CD4-positive, alpha-beta T cell (primary cell): ENCODE measurements at places on chromosomes 2 and 18. TPM values are rescaled to one million over a fixed set of nuclear protein-coding genes. Genes with fewer than 3 reads are reported as not detected.

Gene GALR1
- total RNA-seq: not detected

Gene NEMP2
- total RNA-seq: 12.2 TPM

DNA sequence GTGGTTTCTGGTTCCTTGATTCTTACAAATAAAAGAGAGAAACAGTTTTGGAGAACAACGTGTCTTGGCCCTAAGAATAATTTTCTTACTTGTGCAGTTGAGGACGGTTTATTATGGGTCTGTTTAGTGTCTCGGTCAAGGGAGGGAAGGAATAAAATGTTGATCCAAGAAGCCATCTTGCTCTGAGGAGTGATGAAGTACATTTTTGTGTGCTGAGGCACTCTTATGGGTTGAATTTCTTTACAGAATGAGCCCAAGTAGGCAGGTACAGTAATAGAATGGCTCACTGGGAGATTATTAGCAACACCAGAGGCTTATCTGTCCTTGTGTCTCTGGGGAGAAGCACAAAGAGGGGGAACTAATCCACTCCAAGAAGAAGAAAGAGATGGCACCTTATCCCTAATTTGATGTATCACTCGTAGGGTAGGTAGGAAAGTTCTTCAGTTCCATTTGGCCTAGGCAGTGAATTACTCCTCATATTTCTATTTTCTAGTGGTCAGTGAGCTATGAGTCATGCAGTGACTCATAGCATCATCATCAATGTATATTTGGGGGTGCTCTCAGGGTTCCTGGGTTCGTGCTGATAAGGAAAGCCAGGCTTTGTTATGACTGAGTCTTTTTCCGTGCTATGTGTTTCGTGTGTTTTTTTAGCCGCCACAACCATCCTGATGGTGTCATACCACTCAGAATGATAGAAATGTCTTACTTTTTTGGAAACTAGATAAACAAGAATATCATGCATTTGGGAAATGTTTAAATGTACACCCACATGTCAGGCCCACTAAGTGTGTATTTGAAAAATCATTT is 250.1 kb upstream of the CTAGE1 start:
- H3K4me3 ChIP-seq: no peak overlapping the region
- no peaks in the 10 kb centered on the region for H3K4me1 ChIP-seq
- H3K27me3 ChIP-seq: peaks cover 4% of the 10 kb centered on the region
- no peak for DNase-seq
- H3K36me3 ChIP-seq: no peaks in the 10 kb centered on the region
- H3K27ac ChIP-seq: no peak overlapping the region

- peak overlapping the region; percentile 98 for H3K27ac ChIP-seq
- H3K27me3 ChIP-seq: no peaks in the 10 kb centered on the region
- peak overlapping the region; percentile 76 for H3K4me3 ChIP-seq
- DNase-seq: peak; percentile 80
- H3K4me1 ChIP-seq: peaks cover 42% of the 10 kb centered on the region
- H3K36me3 ChIP-seq: peaks cover 9% of the 10 kb centered on the region
Measured at GRCh38 chr2:65228263-65228750, 676 bp downstream of the ACTR2 start.

Gene POTEF
- total RNA-seq: not detected

Gene TNFAIP6
- total RNA-seq: not detected

Gene SLC11A1
- total RNA-seq: 6.3 TPM

DNA sequence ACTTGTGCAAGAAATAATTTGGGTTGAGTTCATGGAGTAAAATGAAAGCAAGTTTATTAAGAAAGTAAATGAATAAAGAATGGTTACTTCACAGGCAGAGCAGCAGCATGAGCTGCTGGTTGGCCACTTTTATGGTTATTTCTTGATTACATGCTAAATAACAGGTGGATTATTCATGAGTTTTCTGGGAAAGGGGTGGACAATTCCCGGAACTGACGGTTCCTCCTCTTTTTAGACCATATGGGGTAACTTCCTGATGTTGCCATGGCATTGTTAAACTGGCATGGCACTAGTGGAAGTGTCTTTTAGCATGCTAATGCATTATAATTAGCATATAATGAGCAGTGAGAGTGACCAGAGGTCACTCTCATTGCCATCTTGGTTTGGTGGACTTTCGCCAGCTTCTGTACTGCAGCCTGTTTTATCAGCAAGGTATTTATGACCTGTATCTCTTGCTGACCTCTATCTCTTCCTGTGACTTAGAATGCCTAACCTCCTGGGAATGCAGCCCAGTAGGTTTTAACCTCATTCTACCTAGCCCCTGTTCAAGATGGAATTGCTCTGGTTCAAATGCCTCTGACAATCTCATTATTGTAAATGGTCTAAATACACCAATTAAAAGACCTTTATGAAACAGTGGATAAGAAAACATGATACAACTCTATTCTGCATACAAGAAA is 114.1 kb upstream of the FIGN start:
- no peak for DNase-seq
- no peaks in the 10 kb centered on the region for H3K27me3 ChIP-seq
- H3K4me1 ChIP-seq: no peaks in the 10 kb centered on the region
- no peak overlapping the region for H3K27ac ChIP-seq
- H3K36me3 ChIP-seq: no peaks in the 10 kb centered on the region
- H3K4me3 ChIP-seq: no peak overlapping the region

DNA sequence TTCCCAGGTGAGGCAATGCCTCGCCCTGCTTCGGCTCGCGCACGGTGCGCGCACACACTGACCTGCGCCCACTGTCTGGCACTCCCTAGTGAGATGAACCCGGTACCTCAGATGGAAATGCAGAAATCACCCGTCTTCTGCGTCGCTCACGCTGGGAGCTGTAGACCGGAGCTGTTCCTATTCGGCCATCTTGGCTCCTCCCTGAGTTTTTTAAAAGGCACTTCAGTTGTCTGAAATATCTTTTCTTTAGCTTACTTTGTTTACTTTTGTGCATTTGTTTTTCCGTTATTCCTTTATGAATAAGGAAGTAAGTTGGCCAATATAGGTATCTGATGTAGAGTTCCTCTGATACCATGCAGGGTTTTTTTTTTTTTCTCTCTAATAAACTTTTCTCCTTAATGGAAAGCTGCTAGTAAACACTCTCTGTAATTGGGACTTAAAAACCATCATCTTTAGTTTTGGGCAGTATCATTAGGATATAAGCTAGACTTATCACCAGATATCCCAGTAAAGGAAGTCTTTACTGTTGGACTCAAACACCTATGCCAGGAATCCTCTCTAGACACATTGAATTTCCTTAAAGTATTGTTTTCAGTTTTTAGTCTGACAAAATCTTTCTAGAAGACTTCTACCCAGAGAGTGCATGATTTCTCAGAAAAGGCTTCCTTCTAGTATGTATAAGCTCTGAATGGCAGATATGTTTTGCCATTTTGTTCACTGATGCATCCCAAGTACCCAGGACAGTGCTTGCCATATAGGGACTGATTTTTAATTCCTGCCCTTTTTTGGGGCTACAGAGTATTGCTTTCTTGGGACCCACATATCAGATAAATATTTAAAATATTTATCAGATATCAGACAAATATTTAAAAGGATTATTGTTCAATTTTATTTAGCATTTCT is 35.8 kb upstream of the DYSF start:
- H3K27ac ChIP-seq: peak overlapping the region; percentile 85
- no peaks in the 10 kb centered on the region for H3K4me1 ChIP-seq
- H3K36me3 ChIP-seq: peaks cover 5% of the 10 kb centered on the region
- peak overlapping the region; percentile 54 for H3K4me3 ChIP-seq

Gene NTSR2
- total RNA-seq: not detected

DNA sequence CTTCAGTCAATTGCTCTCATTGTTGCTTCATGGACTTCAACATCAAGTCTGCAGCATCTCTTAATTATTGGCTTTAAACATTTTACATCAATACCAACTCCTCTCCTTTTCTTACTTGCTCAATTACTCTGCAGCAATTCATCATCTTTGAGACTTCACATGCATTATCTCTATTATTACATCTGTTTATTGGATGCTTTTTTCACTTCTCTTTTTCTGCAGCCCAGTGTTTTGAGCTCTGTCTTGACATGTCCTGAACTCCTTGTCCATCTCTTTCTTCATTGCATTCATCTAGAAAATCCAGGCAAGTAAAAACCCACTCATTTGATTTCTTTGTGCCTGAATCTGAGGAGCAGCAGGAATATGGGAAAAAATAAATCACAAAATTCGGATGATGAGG is 647.9 kb downstream of the PLCL1 start:
- no peaks in the 10 kb centered on the region for H3K27me3 ChIP-seq
- H3K4me1 ChIP-seq: no peaks in the 10 kb centered on the region
- no peaks in the 10 kb centered on the region for H3K36me3 ChIP-seq
- H3K4me3 ChIP-seq: no peak overlapping the region

DNA sequence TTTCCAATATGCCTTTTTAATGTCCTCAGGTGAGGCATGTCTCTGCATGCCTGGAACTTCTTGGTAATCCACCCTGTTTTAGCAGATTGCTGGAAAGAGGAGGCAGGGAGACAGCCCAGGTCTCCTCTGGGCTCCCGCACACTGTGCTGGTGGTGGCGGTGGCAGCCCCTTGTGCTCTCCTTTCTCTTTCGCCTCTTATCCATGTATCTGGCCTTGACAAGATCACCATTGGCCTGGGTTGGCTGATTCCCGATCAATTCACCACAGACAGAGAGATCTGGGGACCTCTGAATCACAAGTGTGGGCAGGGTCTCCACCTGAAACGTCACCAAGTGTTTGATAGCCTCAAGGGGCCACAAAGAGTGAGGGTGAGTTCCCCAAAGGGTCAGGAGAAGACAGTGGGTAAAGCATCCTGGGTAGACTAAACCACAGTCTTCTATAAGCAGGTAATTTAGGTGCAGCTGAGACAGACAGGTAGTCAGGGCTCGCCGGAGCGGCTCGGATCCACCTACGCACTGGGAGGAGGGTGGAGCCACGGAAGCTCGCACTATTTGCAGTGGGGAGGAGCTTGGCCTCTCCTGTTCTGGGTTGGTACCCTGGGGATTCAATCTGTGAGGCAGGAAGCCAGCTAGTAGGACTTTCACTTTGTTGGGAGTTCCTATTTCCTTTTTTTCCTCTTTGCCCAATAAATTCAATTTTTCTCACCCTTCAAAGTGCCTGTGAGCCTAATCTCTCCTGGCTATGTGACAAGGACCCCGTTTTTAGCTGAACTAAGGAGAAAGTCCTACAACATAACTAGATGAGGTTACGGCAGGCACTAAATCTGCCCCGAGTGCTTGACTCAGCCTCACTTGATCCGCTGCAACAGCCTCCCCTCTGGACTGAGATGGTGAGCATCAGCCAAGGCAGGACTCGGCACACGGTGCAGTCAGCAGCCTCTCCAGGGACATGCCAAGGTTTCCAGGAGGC is 57.6 kb downstream of the SLC4A3 start:
- no peaks in the 10 kb centered on the region for H3K27me3 ChIP-seq
- DNase-seq: peak; percentile 39
- H3K27ac ChIP-seq: no peak overlapping the region
- no peaks in the 10 kb centered on the region for H3K36me3 ChIP-seq

DNA sequence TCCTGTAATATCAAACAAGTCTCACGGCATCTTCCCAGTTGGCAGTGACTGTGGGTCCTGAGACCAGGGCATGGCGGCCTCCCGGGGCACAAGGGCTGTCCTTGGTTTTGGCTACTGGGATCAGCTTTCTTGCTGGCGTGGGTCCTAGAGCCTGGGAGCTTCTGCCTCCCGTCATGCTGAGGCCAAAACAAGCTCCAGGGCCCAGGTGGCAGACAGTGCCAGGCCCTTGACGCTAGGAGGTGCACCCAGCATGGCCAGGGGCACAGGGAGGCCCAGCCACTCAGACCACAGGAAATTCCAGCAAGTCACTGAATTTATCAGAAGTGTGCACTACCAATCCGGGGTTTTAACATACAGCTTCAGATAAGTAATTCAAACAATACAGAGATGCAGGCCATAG is 184.7 kb downstream of the EIPR1 start:
- no peak overlapping the region for H3K27ac ChIP-seq
- H3K4me3 ChIP-seq: no peak overlapping the region
- no peak for DNase-seq
- peaks cover 50% of the 10 kb centered on the region for H3K36me3 ChIP-seq
- H3K4me1 ChIP-seq: no peaks in the 10 kb centered on the region

Gene POTEC
- total RNA-seq: not detected

DNA sequence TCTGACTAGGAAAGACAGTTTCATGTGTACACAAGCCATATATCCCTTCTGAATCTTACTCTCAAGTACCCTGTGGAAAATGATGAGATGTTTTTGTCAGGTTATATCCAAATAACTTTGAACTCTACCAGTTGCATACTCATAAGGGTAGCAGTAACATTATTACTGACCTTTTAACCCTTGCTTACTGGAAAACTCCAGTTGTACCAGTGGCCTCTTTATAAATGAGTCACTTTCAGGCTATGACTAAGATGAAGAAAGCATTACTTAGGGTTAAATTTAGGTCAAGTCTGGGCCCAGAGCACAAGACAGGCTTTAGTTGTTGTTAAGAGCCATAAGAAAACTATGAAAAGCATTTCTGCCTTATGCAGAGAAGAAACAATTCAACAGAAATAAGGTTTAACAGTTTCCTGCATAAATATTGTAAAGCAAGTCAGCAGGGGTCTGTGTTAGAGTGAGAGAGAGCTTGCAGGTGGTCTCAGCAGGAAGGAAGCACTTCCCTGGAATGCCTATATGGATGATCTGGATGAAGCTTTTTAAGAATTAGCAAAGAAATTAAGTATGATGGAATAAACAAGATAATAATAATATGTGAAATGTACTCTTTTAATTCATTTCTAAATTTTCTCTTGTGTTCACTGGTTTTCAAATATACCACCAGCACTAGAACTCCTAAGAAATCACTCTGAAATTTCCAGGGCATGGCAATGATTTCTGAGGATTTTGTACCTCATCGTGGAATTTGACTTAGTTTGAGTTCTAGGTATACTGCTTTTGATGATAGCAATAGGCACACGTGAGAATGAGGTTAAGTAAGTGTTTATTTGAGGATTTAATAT is 126.6 kb downstream of the UBE2E3 start:
- H3K36me3 ChIP-seq: no peaks in the 10 kb centered on the region
- DNase-seq: no peak
- H3K27me3 ChIP-seq: no peaks in the 10 kb centered on the region
- H3K4me1 ChIP-seq: peaks cover 19% of the 10 kb centered on the region
- H3K4me3 ChIP-seq: no peak overlapping the region

DNA sequence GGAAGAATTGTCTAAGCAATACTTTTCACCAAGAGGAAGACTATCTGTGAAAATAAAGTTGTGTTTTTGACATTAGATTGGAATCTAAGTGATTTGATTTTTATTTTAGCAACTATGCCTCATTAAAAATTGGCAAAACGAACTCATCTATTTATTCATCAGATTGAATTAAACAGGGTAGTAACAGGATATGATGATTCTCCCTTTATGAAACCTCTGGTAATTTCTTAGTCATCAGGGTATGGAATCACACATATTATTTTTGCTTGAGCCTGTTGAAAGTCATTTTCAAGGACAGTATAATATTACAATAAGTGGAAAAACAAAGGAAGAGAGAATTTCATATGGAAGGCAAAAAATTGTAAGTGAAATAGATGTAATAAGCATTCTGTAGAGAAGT is 22.0 kb downstream of the ZNF804A start:
- no peak for DNase-seq
- H3K27ac ChIP-seq: no peak overlapping the region
- no peaks in the 10 kb centered on the region for H3K4me1 ChIP-seq
- no peak overlapping the region for H3K4me3 ChIP-seq
- no peaks in the 10 kb centered on the region for H3K36me3 ChIP-seq
